Kidney epithelial cell (primary cell): ENCODE measurements at places on chromosomes 12 and 14.

GRCh38 chr12:2804393-2805142 is 7.9 kb upstream of the ITFG2 start:
- DNase-seq: no peak

DNA sequence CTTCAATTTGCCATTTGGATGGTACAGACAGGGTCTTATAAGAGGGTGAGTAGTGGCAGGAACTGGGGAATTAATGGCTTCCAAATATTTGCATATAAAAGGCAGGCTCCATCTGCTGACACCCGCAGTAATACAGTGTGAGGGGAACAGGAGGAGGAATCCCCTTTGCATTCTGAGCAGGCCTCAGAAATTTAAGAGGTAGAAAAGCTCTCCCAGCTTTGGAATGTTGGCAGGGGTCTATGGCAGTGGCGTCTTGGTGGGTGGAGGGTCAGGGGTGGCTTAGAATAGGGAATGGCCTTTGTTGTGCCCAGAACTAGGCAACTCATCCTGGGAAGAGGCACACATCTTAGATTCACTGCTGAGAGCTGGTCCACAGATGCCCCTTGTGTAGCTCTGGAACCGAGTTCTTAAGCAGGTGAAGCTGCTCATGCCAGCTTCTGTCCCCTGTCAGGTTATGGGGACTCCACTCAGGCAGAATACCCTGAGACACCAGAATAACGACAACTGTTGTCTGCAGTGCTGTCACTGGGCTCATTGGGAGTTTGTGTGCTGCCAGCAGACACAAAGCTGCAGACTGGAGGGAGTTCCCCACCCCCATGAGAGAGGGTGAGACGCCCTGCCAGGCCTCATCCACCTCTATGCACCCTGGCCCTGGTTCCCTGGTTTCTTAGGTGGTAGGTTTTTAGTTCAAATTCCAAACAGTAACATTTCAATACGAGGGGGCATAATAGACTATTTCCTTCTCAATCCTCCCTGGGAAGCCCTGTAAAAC is 190.2 kb downstream of the MON2 start:
- DNase-seq: no peak

DNA sequence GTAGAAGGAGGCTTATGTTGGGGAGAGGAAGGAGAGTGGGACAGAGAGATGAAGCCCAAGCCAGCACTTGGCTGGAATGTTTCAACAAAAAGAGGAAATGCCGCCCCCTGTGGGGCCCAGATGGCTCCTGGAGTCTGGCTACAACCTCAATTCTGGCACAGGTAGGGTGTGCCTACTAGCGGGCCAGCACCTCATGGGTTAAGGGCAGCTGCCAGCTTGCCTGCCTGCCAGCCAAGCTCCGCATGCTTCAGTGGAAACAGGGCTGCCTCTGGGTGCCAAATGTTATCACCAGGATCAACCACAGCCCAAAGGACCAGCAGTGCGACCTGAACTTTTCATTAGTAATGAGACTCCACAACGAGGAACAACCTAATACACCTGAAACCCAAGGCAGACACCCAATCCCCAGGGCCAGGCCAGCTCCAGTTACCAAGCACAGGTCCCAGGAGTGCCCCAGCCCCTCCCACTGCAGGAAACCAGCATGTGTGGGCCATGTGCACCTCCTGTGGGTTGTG is 11.3 kb downstream of the RAB15 start:
- DNase-seq: no peak

DNA sequence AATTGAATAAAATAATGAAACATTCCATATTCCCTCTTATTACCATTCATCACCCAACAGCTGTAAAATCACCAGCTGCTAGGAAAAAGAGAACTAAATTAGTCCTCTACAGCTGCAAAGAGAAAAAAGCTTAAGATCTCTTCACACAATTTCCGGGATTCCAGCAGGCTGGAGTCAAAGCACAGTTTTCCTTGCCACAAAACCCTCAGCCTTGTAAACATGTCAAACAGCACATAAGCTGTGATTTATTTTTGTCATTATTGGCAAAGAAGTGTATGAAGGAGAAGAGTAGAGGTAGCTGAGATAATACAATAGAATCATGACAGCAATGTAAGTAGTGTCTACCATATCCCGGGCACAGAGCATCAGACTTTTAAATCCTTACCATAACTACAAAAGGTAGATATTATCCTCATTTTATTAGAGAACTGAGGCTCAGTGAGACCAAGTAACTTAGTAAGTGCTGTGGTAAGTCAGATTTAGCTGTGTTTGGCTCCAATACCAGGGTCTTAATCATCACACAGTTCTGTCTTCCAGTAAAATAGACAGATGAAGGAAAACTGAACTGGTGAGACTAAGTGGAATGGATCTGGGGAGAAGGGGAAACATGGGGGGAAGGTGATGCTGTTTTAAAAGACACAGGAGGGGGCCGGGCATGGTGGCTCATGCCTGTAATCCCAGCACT is 57.3 kb downstream of the NTN4 start:
- peak; percentile 54 for DNase-seq

GRCh38 chr14:36057452-36058116 is 118.9 kb downstream of the PTCSC3 start:
- peak; percentile 55 for DNase-seq

GRCh38 chr12:93460003-93460402 is 7.3 kb upstream of the MRPL42 start:
- DNase-seq: no peak

DNA sequence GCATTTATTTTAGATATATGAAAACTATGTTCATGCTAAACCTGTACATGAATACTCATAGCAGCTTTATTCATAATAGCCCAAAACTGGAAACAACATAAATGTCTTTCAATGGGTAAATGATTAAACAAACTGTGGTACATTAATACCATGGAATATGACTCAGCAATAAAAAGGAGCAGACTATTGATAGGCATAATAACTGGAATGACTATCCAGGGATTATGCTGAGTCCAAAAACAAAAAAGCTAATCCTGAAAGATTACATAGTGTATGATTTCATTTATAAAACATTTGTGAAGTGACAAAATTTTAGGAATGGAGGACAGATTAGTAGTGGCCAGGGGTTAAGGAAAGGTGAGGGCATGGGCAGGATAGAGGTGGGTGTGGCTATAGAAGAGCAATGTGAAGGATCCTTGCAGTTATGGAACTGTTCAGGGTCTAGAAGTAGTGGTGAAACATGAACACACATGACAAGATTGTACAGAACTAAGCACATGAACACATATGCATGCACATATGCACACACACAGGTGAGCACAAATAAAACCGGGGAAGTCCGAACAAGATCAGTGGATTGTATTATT is 61.1 kb upstream of the CDKN3 start:
- DNase-seq: no peak

DNA sequence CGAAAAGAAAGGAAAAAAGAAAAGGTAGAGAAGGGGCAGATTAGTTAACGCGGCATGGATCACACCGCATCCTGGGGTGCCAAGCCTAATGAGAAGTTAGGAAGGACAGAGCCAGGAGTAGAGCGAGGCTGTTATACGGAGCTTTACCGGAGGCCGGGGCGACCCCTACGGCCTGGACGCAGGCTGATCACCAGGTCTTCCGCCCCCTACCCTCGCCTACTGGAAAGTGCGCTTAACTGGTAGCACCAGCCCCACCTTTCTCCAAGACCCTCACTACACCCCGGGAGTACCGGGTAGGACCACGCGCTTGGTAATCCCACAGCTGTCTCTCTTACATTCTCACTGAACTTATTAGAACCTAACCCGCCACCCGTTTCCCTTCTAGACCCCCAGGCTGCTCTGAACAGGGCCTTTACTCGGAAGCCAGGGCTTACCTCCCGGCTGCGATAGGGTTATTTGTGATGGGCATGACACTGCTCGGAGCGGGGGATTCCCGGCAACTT is 33.8 kb downstream of the WBP11 start:
- DNase-seq: no peak

- no peak for DNase-seq
Observed at GRCh38 chr12:14840616-14841015, 2.7 kb downstream of the ART4 start.

GRCh38 chr12:75526655-75527511 is 15.5 kb upstream of the KRR1 start:
- DNase-seq: peak; percentile 23

DNA sequence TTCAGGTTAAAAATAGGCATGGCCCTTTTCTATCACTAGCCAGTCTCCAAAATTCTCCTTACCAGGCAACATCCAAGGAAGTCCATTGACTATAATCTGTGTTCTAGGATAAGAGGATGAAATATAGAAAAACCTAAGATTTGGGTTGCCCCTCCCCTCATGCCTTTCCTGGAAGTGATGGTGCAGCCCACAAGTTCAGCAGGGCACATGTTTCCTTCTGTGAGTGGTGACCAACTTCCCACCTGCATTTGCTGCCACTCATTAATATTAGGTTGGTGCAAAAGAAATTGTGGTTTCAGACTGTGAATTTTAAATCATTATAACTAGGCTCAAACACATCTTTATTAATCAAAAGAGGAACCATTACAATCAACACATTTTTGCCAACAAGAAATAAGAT is 250.5 kb upstream of the FKBP4 start:
- no peak for DNase-seq

DNA sequence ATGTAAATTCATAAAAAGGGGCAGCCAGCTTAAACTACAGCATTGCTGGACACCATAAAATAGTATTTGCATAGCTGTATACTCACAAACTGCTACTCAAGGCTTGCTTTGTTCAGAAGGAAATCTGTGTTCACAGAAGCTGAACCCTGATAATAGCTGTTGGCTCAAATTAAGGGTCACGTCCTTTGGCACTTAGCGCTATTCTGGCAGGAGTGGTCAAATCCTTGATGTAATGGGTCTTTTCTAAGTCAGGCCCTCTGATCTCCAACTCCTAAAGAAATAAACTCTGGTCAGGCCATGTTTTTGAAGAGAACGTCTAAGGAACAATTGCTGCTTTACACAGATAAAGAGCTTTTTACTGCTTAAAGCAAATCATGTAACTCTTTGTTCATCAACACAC is 12.8 kb upstream of the PSMA6 start:
- no peak for DNase-seq

- DNase-seq: no peak
Observed at GRCh38 chr12:68559246-68559645, 51.5 kb upstream of the RAP1B start.

GRCh38 chr12:60489071-60489470 is 893.2 kb downstream of the SLC16A7 start:
- DNase-seq: no peak

DNA sequence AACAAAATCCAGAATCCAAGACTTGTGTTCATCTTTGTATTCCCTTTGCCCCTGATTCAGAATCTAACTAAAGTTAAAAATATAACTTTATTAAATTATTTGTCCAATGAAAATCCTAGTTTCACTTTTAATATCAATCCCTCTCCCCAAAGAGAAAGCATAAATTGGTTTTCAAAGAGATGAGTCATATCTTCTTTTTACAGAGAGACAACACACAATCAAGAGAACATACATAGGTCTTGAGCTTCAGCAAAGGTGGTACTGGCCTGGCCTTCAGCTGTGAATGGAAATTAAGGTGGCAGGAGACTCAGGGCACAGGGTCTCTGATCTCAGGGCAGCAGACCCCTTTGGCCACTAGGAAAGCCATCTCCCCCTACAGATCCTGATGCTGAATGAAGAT is 4.3 kb upstream of the ASCL1 start:
- no peak for DNase-seq

DNA sequence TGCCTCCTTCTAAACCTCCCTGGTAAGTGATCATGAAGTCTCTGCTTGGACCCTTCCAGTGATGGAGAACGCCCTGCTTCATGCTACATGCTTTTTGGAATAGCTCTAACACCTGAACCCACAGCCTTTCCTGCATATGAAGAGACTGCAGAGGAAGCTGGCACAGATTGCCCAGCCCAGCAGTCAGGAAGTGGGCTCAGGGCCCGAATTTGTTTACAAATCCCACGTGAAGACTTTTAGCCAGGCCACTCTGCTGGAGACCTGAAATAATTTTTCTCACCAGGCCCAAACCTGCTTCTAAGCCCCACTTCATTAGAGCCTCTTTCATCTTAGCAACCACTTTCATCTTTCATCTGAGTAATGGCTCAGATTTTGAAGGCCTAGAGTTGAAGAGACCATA is 22.9 kb downstream of the RTN1 start:
- no peak for DNase-seq

- DNase-seq: no peak
Observed at GRCh38 chr12:128798571-128799341, 25.0 kb downstream of the SLC15A4 start.

DNA sequence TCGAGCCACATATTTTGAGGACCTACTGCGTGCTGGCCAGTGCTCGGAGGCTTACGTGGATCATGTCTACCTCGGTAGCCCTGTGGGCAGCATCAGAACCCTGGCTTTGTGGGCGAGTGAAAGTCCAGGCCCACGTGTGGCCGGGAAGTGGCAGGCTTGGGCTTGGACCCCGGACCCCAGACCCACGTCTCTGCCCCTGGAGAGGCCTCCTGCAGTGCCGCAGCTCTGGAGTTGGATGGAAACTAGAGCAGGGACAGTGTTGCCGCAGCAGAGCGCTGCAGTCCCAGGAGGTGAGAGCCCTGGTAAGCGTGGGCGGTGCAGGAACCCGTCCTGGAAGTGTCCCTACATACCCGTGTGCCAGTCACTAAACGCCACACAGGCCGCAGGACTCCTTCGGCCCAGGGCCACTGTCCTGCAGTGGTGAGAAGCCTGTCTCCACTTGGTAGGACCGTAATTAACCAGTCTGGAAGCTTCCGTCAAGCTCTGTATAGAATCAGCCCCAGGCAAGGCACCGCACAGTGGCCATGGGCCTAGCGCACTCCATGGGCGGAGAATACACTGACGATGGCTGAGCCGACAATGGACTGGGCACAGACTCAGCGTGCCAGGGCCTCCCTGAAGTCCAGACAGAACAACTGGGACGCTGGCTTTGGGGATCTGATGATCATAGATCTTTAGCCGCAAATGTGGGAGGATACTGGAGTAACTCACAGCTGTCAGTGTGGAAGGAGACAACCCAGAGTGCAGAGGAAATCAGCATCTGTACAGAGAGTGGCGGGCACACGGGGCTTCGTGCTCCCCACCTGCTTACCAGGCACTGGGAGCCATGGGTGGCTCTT is 219.5 kb downstream of the KIF26A start:
- no peak for DNase-seq

GRCh38 chr14:76939015-76939742 is 89.3 kb downstream of the IRF2BPL start:
- no peak for DNase-seq

DNA sequence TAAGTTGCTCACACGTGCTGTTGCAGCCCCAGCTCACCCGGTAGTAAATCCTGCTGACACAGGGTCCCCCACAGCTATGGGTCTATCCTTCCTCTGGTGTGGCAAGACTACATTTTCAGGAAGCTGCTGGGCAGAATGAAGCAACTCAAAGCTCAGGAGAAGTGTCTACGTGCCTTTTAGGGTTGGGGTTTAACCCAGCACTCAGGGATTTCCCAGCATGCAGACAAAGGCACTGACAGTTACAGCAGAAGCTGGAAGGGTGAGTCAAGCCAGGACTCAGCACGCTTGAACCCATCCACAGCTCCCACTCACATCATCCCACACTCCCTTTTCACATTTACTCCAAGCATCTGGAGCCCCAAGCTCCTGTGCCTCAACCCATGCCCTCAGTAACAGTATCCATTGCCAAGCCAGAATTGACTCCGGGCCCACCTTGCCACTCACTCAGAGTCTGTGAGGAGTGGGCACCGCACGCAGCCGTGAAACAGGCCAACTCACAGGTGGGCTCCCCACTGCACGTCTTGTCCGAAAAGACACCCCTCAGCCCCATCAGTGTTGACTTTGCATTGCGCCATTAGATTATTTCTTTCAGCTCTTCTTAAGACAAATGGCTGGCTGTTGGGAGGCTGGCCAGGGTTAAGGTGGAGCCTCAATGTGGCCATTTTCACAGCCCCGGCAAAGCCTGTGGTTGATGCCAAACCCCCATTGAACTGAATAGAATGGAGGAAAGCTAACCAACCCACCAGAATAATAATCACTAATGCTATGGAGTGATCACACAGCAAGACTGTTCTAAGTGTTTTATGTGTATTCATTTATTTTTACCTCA is 59.6 kb downstream of the ZFP36L1 start:
- DNase-seq: peak; percentile 12
